ENCODE measurements at places on chromosomes 2 and 18.

GRCh38 chr2:16023506-16024360 is 83.4 kb downstream of the MYCN start:
- DNase-seq: no peak

- DNase-seq: no peak
Observed at GRCh38 chr2:51705417-51705816, 673.5 kb upstream of the NRXN1 start.

- DNase-seq: peak; percentile 39
Observed at GRCh38 chr2:71064754-71065621, 3.5 kb upstream of the NAGK start.

- no peak for DNase-seq
Observed at GRCh38 chr2:68653034-68653433, 9.7 kb downstream of the PROKR1 start.

DNA sequence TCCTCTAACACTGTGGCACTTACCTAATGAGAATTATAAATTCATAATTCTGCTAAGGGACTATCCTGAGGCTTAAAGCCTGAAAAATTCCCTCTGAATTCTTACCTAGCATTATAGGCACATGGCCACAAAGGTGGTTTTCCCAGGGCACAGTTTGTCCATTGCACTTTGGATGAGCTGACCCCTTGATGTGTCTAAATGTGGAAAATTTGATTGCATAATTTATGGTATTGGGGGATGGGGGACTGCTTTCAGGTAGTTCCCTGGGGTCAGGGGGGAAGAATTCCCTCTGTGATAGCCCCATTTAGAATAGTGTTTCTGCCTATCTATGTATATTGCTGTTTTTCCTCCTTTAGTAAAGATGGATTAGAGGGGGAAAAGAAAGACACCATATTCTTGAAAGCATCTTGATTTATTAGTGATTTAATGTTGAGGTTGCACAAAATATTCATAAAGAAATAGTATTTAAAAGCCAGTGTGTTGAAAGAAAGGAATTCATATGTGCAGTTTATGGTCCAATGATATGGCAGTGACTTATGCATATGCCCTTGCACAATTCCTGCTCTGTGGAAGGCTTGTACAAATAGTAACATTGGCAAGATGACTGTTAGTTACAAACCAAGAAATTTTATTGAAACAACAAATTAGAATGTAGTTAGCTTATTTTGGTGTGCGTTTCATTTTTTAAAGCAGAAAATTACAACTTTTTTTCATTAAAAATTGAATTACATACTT is 8.7 kb upstream of the HTR2B start:
- DNase-seq: no peak

- no peak for DNase-seq
Observed at GRCh38 chr2:24724111-24724775, 68.9 kb downstream of the PTRHD1 start.

DNA sequence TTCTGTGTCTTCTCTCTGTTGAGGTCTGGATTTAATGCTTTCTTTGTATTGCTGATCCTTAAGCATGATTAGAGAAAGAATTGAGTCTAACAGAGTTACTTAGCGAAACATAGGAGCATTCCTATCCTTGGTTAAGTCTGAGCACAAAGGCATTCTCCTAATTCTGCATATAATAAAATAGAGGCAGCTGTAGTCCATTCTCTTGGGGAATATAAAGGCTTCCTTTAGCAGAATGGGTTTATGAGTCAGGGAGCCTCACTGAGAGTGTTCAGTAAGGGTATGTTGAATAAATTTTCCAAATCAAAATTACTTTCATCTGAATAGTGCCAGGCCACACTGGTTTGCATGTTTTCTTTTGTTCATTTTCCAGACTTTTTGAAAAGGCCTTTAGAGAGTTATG is 101.5 kb downstream of the GALNT1 start:
- DNase-seq: no peak

DNA sequence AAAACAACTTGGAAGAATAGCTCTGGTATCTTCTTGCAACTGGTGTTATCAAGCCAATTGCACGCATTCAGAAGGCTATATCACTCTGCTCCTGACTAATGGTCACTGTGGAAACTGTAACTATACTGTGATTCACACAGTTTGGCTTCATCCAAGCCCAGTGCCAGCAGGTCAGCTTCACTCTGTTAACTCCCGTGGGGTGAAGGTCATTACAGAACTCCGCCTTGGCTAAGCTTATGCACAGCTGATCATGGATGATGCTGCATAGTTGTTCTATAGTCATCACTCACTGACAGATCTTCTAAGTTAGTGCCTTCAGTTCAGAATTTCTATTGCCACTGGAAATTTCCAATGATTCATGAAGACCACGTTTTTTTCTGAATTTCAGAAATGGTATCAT is 497.2 kb upstream of the NETO1 start:
- no peak for DNase-seq

DNA sequence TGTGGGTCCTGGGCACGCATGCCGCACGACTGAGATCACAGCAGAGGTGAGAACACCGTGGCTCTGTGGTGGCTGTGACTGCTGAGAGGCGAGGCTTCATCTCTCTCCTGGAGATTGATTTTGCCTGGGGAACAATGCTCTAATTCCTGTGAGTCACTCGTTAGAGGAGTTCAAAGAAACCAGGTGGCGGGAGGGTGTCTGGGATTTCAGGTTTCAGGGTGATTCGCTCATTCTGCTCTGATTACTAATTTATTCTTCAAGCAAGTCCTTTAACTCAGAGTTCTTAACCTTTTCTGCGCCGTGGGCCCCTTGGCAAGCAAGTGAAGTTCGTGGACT is 56.3 kb downstream of the GLI2 start:
- DNase-seq: no peak

GRCh38 chr18:43780782-43781340 is 503.6 kb upstream of the SYT4 start:
- DNase-seq: no peak

DNA sequence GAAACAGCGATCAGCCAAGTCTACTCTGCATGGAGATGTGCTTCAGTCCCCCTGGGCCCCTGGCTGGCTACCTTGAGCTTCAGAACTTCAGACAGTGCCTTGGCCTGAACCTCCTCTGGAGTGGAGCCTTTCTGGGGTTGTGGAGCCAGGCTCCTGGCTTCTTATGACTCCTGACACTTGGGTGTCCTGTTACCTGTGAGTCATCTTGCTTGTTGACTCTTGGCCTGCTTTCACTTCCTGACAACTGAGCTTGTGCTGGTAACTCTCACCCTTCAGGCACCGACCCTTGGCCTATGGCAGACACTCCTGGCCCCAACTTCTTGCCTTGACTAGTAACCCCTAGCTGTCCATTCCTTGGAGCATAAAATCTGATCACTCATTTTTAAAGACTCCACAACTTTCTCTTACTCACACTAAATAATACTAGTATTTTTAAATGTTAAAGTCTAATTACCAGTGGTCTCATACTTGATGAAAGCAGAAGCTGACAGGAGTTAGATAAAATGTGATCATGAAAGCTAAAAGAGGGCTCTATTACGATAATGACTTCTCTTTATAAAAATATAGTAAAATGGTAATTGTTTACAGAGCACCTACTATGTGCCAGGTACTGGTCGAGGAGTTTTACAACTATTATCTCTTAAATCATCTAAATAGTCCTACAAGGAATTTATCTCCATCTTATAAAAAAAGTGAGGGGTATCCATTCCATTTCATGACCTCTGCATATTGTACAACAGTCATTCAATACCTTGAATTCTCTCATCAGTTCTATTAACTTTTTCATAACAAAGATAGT is 46.3 kb upstream of the VIT start:
- DNase-seq: no peak

GRCh38 chr18:41706301-41706700 is 248.7 kb upstream of the PIK3C3 start:
- no peak for DNase-seq

DNA sequence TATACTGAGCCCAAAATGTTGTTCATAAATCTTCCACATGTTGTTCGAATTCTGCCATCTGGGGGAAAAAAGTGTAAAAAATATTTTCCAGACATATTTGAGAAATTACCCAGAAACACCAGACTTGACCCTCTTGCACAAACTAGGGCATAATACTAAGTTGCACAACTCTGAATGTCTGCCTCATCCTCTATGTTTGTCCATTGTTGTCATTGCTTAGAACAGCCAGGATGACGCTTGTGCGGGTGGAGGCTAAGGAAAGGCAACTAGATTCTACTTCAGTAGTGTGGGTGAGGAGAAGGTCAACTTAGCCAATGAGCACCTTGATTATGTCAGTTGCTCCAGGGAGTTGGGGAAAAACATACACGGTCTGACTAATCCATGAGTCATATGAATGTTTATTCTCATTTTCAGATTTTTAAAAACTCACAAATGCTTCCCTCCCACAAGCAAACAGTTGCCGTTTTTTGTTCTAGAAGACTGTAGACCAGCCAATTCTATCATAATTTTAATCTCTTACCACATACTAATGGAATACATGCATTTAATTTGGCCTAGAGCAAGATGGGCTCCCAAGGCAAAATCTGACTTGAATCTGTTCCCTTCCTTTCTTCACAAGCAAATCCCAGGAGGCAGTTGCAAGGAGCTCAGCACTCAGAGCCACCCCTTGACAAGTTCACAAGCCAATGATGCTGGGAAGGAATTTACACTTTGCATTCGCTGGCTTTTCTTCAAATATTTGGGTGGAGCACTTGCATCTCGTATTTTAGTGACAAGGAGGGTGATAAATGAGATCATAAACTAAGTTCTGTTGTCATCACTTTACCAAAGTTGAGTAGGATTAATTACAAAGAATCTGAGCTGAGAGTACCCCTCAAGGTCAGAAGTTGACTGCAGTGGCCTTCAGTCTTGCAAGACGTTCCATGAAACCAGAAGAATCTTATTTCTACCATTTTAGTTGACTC is 163.2 kb upstream of the TWIST2 start:
- no peak for DNase-seq

DNA sequence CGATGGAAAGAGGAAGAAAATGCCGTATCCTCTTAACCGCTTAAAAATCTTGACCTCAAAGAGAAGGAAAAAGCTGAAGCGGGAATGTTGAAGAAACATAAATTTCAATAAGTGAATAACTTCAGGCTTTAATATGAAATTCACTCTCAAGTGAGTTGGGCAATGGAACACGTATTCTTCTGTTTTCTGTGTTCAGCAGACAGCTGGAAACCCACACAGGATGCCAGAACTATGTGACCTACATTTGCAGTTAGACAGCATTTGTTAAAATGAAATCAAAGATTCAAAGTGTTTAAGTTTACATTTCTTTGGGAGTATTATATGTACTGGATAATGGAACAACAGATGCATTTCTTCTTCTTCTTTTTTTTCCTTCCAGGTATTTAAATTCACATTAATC is 80.5 kb upstream of the SPATS2L start:
- DNase-seq: no peak

- no peak for DNase-seq
Observed at GRCh38 chr2:27830656-27831055, 59.1 kb downstream of the MRPL33 start.

DNA sequence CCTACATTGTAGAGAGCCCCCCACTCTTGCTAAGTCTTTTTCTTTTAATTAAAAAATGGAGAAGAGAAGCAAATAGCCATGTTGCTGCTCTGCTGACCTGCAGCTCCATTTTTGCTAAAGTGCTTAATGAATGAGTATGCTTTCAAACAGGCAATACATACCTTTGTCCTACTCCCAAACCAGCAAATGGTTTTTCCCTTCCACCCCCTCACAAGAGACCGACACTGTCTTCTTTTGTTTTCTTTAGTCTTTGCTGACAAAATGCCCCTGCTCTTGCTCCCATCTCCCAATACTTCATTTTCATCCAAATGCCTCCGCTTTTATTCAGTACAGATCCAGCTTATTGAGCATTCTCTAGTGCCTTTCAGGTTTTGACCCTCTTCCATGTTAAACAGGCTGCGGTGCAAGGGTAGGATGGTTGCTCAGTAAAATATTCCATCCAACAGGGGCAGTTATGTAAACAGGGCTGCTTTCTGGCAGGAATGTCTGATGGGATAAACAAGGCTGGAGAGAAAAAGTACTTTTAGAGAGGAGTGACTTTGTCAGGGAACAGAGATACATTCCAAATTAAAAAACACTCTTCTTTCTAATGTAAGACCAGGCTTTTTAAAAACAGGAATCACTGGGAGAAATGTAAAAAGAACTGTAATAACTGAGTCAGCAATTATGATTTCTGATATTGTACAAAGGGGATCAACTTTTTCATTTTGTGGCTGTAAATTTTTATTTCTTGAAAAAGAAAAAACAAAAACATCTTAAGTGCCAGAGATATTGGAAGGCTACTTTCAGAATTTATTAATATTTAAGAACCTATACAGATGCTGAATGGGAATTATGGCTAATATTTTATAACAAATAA is 136.8 kb downstream of the MEP1B start:
- no peak for DNase-seq

DNA sequence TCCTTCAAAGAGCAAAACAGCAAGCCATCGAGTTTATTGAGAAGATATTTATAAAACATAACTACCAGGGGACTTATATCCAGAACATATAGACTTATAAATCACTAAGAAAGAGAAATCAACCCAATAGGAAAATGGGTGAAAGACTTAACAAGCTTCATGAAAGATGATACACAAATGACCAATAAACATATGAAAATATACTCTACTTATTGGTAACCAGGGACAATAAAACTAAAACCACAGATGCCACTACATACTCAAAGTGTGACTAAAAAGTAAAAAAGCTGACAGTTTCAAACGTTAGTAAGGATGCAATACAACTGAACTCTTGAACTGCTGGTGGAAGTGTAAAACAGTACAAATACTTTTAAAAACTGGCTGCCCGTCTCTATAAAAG is 154.3 kb downstream of the TMEM163 start:
- no peak for DNase-seq

DNA sequence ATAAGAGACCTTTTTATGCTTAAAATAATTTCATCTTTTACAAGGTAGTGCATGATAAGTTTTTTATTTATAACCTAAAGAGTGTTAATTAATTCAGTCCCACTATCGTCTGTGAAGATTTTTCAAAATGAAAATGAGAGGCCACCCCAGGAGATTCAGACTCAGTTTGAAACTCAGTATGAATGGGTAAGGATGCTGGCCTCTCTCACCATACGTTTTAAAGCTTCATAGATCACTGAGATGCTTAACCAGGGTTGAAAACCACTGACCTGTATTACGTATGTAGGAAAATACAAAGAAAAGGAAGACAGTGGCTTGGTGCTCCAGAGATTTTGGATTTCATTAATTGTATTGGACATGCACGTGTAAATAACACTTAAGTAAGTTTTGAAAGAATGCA is 278.7 kb downstream of the FSIP2 start:
- DNase-seq: no peak

DNA sequence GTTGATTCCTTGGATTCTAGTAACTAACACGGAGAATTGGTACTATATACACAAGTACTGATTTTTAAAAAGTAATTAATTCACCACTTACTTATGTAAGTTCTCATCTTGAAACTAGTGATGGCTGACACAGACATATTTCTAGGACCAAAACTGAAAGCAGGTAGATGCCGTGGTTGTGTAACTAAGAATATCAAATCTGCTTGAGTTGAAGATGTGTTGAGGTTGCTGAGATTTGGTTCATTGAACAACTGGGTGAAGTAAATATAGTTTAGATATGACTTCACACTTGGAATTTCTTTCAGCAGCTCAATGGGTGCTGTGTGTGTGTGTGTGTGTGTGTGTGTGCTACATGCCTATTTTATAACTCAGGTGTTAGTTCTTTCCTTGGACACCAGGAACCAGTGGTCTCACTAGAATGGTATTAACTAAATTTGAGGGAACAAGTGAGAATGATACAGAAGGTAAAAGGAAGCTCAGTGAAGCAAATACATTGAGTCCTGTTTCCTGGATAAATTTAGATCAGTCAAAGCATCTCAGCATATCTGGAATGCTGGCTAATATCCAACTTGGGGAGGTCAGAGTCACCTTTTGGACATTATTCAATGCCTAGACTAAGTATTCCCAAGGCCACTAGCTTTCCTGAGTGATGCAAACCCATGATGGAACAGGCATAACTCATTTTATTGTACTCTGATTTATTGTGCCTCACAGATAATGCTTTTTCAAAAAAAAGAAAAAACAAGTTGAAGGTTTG is 110.7 kb upstream of the ZEB2 start:
- DNase-seq: no peak
